ENCODE measurements at places on chromosomes 11 and 22.

- DNase-seq, result no peak
Measured at GRCh38 chr11:12125609-12126149, 15.3 kb downstream of the MICAL2 start.

- DNase-seq, result no peak
Measured at GRCh38 chr22:27603800-27604144, 197.8 kb downstream of the MN1 start.

GRCh38 chr22:45225732-45226502 lies 14.8 kb downstream of the KIAA0930 start:
- DNase-seq, result no peak

DNA sequence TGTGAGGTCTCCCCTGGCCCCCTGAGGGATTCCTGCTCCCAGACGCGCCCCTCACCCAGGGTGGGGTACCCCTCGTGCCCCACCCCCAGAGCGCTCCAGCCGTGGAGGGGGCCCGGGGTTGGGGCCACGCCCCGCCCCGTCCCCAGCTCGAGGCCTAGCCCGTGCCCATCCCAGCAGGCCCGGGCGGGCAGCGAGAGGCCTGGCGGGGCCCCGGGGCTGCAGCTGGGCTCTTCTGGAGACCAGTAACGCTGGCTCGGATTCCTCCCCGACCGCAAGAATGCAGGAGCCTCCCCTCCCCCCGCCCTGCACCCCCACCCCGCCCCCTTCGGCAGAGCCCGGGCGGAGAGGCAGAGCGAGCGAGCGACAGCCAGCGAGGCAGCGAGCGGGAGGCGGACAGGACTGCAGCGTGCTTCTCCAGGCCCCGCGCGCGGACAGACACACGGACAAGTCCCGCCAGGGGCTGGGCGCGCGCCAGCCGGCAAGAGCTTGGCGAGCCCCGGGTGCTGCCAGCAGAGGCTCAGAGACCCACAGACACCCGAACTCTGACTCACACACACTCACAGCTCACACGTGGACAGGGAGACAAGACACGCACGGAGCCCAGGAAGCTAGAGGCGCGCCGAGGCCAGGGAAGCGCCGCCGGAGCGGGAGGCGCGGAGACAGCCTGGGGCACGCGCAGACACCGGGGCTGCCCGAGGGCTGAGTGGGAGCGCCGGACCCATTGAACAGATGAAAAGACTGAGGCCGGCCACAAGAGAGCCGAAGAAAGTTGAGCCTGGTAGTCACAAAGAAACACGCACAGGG lies 15.2 kb downstream of the BCL9L start:
- DNase-seq, result no peak

- no peak for DNase-seq
Measured at GRCh38 chr22:20436768-20437612, 635 bp downstream of the SCARF2 start.

GRCh38 chr22:48639896-48640748 lies 1187.6 kb downstream of the BRD1 start:
- no peak for DNase-seq

DNA sequence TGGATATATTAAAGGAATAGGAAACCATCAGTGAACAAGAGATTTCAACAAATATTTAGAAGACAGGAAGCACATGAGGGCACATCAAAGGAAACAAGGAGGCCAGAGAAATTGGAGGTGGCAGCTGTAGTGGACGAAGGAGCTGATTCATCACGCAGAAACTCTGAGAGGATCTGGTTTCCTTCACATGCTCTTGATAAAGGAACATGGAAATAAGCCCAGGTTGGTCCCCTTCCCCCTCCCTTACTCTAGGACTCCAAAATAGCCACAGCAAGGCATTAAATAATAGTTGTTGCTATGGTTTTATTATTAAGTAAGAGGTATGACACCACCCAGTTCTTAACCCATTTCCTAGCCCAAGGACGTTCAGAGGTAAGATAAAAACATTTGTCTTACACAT lies 11.3 kb downstream of the IZUMO1R start:
- no peak for DNase-seq

- DNase-seq, result no peak
Measured at GRCh38 chr22:23778577-23778900, 5.9 kb downstream of the MMP11 start.

- DNase-seq, result no peak
Measured at GRCh38 chr11:73384531-73384871, 8.3 kb downstream of the RELT start.

- peak; percentile 92 for DNase-seq
Measured at GRCh38 chr11:44530413-44531115, 34.9 kb upstream of the CD82 start.

DNA sequence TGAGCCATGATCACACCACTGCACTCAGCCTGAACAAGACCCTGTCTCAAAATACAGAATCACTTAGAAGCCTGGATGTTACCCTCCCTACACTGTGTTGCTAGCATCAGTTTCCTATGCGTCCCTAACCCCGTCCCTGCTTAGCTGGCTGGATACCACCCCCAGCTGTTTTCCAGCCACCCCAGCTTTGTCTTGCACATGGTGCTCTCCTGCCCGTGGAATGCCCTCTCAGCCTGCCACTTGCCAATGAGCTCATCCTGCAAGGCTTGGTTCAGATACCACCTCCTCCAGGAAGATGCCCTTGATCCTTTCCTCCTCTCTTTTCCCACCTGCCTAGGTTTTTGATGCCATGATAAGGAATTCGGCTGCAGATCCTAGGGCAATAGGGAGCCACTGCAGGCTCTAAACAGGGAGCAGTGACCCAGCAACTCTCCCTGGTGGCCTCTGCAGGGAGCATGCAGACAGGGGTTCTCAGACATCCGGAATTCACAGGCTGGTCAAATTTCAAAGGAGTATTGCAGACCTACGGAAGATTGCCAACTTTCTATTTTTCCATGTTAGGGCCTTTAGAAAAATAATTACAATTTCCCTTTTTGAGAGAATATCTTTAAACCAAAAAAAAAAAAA lies 52.7 kb upstream of the WNT7B start:
- no peak for DNase-seq
